ENCODE measurements at places on chromosomes 6 and 20. TPM values are rescaled to one million over a fixed set of nuclear protein-coding genes. Genes with fewer than 3 reads are reported as not detected.

- DNase-seq = no peak
Measured at GRCh38 chr6:48611332-48611731, 500.3 kb upstream of the PTCHD4 start.

GRCh38 chr20:48626226-48626937, 201.4 kb downstream of the PREX1 start:
- DNase-seq = no peak

DNA sequence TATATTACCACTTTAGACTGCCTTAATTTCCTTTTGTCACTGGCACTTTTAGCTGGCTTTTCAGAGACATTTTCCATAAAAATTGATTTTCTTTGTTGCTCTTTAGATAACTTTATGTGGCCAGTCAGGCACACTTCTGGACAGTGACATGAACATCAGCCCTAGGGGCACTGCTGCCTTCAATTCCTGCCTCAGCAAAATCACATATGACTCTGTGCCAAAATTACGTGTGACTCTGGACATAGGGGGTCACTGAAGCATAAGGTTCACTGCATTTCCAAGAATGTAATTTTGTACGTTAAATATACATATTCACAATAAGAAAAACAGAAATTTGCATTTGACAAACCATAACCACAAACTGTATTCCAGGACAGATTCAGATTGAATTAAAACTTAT, 66.5 kb downstream of the ESF1 start:
- no peak for DNase-seq

DNA sequence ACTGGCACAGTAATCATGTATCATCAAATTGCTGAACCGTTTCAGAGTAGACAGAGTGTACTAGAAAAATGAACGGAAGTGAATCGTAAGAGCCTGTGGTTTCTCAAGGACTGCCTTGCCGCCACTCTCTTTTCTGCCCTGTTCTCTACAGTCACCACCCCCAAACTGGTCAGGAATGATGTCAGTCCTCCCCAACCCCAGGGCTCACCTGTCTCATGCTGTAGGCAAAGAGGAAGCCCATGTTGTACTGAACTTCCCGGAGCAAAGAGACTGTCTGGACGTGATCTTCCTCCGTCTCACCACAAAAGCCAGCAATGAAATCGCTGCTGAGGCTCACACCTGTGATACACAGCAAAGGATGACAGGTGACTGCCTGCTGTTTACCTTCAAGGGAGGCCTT, 31.0 kb downstream of the CDK5RAP1 start:
- no peak for DNase-seq

GRCh38 chr6:21219241-21219640, 374.3 kb upstream of the SOX4 start:
- DNase-seq = no peak

DNA sequence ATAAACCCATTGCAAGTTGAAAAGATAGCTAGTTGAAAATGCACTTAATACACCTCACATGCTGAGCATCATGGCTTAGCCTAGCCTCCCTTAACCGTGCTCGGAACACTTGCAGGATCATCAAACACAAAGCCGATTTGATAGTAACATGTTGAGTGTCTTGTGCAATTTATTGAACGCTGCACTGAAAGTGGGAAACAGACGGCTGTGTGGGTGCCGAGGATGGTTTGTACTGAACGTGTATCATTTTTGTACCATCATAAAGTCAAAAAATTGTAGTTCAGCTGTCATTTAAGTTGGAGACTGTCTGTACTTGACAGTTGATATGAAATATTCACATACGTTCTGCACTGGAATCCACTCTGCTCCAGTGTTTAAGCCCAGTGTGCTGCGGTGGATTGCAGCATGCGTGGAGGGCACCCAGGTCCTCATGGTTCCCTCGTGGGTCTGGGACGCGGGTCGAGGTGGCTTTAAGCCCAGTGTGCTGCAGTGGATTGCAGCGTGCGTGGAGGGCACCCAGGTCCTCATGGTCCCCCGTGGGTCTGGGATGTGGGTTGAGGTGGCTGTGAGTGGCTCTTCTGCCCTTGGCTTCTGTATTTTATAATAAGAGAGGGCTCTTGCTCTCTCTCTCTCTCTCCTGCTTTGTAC, 77.0 kb downstream of the CDH4 start:
- no peak for DNase-seq

- no peak for DNase-seq
Measured at GRCh38 chr6:34159844-34160243, 14.0 kb upstream of the GRM4 start.

DNA sequence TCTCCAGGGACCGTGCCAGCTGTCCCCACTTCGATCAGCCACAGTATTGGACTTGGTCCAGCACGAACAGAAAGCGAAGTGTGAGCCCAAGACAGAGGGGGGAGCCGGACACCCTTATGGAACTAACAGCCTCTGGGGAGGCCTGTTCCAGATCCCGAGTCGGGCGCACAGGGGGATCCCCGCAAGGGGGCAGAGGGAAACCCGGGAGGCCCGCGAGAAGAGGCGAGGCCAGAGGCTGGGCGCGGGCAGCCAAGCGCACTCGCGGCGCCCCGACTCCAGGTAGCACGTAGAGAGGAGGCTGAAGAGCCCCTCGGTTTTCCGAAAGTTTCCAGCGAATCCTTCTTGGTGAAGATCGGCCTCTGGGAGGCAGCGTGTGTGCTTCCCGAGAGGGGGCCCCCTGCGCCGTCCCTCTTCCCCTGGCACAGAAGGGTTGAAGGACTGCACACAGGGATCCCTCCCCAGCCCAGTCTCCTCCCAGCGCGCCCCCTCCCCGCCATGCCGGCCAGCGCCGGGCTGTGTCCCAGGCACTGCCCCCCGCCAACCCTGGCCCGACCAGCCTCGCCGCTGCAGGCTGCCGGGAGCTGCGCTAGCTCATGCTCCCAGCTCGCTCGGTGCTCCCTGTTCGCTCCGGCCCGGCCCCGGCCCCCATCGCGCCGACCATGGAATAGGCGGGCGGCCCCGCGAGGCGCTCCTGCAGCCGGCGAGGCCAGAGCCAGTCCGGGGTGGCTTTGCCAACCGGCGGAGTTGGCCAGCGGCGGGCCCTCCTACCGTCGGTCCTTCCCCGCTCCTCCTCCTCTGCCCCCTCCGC, 577 bp upstream of the SLC24A3 start:
- DNase-seq = no peak

- no peak for DNase-seq
Measured at GRCh38 chr20:1424336-1424735, 31.5 kb upstream of the FKBP1A start.

Gene MYLK2
- 0.53 TPM for total RNA-seq

DNA sequence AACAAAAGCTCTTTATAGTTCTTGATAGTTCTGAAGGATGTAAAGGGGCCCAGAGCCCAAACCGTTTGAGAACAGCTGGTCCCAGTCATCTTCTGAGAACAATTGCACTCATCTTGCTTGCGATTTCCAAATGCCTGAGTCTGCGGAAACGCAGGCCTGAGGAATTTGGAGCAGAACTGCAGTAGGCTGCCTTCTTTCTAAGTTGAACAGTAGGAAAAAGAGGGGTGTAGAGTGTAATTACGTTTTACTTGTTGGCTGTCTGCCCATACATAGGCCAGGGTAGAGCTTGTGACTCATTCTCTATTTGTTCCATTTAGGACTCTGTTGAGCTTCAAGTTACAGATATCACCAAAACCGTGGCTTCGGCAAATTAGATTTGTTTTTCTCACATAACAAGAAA, 42.0 kb upstream of the KIF16B start:
- DNase-seq = peak; percentile 2

GRCh38 chr20:54085910-54086309, 15.5 kb upstream of the BCAS1 start:
- no peak for DNase-seq

Gene OR11A1
- total RNA-seq = not detected
